ENCODE measurements at places on chromosomes 11 and 22.
A peak's percentile ranks its signal among the peaks of the same experiment; 100 is the strongest.

- no peak for DNase-seq
These were observed 157.5 kb downstream of the CHST1 start for GRCh38 chr11:45507916-45508315.

DNA sequence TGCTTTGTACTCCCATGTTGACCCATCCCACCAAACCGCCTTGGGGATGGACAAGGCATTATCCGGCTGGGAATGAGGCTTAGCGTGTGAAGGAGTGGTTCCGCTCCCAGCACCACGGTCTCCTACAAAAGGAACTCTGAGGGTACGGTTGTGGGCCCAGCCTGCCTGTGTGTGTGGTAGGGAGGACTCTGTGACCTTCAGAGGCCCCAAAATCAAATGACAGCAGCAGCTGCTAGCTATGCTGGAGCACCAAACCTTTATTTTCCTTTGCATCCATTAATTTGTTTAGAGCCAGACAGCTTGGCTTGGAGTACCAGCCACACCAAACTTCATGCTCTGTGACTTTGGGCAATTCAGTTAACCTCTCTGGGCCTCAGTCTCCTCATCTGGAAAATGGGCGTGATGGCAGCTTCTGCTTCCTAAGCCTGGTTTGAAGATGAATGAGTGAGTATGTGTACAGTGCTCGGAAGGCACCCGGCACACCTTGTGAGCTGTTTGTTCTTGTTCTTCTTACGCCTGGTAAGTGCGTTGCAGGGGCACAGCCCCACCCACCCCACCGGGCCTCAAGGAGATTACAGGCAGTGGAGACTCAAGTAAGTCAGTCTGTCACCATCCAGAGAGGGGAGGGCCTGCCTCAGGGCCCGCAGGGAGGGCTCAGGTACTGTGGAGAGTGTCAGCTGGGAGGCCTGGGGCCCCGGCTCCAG, 25.3 kb downstream of the MB start:
- no peak for DNase-seq

GRCh38 chr11:64313491-64314145, 3.7 kb downstream of the TRMT112 start:
- no peak for DNase-seq

GRCh38 chr22:44266796-44267760, 45.7 kb downstream of the SHISAL1 start:
- no peak for DNase-seq

GRCh38 chr22:34781681-34782080, 284.3 kb upstream of the ISX start:
- no peak for DNase-seq

DNA sequence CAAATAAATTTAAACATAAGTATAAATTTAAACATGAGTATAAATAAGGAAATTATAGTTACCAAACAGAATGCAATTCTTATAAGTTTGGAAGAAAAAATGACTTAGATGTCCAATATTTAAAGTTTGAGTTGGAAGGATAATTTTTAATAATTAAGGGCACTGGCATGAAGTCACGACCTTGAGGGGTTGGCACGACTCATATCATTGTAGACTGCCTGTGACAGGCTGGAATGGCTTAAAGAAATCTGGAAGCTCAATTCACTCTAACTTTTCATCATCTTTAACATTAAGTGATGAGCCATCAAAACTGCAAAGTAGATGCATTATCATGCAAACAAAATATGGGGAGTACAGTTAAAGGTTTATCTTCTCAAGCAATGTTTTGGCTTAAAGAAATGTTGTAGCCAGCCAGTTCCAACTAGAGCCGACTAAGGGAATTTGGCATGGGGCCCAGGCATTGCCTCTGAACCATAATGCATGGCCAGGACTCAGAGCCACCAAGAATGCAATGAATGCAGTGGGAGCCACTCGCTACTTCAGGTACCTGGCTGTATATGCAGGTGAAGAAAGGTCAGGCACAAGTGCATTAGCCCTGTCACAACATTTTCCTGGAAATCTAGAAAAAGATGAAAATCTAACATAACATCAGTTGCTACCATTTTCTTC, 33.4 kb downstream of the PGR start:
- DNase-seq: peak; percentile 1

- no peak for DNase-seq
These were observed 11.3 kb upstream of the ETS1 start for GRCh38 chr11:128598506-128599150.

DNA sequence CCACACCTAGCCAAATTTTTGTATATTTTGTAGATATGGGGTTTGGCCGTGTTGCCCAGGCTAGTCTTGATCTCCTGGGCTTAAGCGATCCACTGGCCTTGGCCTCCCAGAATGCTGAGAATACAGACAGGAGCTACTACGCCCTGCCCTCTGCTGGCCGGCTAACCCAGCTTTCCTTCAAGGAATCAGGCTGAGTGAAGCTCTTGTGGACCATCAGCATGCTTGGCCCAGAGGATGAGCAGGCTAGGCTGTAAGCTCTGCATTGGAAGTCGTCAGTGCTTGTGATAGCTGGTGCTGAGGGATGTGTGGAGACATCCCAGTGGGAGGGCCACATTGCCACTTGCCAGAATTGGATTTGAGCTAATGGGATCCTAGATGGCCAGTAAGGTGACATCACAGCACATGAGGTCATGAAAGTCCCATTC, 60.6 kb downstream of the MED15 start:
- no peak for DNase-seq

DNA sequence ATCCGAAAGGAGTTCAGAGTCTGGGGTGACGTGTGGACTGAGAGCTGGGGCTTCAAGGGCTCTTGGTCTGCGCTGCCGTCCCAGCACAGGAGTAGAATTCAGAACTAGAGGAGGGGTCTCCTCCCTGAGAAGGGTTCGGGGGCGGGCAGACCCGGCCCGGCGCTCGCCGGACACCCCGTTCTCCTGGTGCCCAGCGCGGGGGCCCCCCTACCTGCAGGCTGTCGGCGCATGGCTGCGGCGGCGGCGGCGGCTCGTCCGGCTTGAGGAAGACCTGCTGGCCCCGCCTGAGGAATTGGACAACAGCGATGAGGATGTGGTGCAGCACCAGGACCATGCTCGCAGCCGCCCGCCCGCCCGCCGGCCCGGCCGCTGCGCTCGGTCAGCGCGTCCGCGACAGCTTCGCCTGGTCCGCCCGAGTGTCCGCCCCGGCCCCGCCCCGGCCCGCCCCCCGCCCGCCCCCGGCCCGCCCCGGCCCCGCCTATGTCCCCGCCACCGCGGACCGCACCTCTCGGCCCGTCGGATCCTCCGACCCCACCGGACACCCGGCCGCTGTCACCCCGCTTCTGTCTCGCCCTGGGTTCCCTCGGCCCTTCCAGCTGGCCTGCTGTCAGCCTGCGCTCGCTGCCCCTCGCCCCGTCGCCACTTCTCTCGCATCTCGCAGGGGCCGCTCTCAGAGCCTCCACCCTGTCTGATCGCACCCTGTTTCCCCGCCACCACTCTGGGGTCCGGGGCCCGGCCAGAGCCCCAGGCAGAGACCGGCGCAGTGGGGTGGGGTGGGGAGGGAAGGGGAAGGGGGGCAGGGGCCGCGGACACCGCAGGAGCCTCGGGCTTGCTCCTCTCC, 32.0 kb downstream of the PDE2A start:
- no peak for DNase-seq

DNA sequence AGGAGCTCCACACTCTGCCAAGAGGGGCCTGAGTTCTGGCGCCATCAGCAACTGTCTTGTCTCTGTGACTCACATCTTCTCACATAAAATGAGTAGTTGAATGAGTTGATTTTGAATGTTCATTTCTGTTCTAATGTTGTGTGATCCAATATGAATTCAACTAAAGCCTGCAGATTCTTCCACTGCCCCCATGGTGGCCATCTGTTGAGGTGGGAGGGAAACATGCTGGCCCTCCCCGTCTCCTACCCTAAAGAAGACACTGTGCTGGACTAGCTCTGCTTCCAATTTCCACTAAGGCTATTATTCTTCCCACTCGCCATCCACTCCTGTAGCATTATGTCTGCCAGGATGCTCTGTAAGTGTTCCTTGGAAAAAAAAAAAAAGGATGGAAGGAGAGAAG, 555.6 kb upstream of the LARGE1 start:
- DNase-seq: no peak

DNA sequence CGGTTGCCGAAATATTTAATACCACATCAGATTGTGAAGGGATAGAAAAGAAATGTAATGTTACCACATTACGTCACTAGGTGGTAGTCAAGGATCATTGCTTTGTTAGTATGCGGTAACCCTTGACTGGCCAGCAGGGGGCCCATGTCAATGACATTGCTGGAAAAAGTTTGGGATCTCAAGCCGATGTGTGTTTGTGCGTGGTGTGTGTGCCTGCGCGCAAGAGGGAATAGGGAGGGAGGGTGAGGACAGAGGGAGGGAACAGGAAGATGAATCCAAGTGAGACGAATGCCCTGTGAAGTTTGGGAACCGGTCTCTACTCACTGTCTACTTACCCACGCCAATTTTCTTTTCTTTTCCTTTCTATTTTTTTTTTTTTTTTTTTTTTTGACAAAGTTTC, 10.7 kb upstream of the MRGPRX2 start:
- peak; percentile 75 for DNase-seq

DNA sequence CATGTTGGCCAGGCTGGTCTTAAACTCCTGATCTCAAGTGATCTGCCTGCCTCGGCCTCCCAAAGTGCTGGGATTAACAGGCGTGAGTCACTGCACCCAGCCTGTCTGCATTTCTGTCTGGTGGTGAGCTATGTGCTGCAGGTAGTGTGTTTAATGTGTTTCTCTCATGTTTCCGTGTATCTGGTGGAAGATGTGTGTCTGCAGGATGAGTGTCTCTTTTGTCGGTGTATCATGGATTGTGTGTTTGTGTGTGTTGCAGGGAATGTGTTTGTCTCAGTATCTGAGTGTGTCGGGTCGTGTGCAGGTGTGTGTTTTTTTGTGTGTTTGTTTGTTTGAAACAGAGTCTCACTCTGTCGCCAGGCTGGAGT, 16.1 kb downstream of the SCARF2 start:
- DNase-seq: no peak

DNA sequence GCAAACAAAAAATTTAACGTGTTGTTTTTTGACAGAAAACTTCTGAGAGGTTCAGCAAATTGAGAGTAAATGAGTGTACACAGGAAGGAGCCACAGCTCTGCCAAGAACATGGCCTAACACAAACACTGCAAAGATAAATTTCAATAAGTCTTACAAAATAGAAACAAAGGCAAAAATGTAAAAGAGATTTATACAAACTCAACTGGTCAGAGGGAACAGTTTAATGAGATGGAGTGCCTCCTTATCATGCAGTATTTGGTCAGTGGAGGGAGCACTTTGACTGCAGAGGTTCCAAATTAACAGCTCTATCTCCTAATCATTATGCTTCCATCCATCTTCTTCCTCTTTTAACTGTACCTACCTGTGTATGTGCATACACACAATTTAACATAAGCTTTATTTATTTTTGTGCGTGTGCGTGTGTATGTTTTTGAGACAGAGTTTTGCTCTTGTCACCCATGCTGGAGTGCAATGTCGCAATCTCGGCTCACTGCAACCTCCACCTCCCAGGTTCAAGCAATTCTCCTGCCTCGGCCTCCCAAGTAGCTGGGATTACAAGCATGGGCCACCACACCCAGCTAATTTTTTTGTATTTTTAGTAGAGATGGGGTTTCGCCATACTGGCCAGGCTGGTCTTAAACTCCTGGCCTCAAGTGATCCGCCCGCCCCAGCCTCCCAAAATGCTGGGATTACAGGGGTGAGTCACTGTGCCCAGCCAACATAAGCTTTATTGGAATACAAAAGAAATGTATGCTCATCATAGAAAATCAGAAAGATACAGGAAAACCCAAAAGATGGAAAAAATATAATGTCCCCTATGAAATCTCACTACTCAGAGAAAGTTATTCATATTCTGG, 111.9 kb downstream of the MRTFA start:
- peak; percentile 45 for DNase-seq

DNA sequence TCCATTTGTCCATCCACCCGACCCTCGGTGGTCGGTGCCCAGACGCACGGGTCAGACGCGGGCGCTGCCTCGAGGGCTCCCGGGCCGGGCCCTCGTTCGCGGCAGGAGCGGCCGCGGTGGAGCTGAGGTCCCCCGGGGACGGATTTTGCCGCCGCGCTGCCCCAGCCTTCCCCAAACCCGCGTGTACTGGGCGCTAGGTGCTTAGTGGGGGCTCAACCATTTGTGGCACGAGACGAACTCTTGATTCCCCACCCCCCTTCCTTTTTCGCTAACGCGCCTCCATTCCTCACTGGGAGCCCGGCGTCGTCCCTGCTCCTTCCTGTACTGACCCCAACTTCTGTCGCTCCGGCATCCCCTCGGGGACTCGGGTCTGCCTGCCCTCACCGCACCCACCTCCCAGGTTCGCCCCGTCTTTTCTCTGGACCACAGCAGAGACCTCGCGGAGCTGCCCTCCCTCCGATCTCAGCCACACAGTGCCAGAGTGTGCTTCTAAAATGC, 789 bp upstream of the CBX7 start:
- DNase-seq: no peak

DNA sequence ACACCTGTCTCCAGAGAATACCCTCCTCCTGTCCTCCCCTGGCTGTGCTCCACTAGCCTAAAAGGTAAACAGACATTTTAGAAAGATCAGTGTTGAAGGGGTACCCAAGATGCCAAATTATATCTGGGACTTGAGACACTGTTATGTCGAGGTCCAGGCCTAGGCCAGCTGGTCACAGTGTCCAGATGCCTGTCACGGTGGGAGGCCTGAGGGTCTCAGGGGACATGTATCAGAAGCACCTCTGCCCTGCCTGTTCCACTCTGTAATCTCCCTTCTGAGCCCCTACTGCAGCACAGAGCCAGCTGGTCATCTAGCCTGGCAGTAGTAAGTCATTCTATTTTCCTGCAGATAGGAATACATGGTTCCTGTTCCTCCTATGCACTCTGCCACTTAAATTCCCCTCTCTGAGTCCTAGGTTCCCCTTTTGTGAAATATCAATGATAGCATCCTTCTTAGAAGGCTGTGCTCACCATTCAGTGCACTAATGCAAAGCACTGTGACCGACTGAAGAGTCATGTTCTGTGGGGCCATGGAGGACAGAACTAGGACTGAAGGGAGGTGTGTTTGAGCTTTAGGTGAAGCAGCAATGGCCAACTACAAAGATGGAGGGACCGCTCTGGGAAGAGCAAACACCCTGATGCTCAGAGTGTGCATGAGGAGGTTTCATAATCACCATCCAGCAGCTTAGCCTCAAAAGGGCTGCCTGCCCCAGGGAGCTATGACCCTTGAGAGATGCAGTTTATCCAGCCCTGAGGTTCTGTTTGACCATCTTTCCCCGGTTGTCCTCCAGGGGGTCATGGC, 44.8 kb upstream of the TUB start:
- no peak for DNase-seq

All from bronchial epithelial cell (primary cell).